ENCODE measurements at places on chromosomes 1 and 21.

GRCh38 chr1:220432408-220432807 lies 95.5 kb upstream of the MARK1 start:
- DNase-seq, result no peak

GRCh38 chr1:31428436-31429221 lies 15.6 kb downstream of the SERINC2 start:
- DNase-seq, result no peak

GRCh38 chr1:61310057-61310456 lies 227.7 kb downstream of the NFIA start:
- DNase-seq, result no peak

GRCh38 chr1:89361681-89362080 lies 2.2 kb upstream of the GBP6 start:
- DNase-seq, result no peak

DNA sequence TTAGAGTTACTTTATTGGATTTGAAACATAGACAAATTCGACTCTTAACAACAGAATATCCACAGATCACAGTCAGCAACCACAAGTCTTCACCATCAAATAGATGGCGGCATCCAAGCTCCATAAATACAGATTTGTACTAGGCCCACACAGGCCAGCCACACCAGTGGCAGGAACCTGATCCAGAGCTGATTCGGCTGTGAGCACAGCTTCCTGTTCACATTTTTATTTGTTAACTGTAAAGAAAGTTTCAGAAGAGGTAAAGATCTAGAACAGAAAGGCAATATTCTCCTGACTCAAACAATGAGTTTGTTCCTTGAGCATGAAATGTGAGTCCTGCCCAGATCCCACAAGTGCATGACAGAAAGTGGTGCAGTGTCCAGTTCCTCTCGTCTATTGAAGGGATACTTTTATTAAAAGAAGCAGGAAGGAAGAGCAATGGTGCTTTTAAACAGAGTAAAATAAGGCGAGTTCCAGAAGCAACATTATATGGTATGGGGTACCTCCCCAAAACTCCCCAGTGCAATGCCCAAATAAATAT lies 205.8 kb downstream of the SLC45A1 start:
- no peak for DNase-seq

DNA sequence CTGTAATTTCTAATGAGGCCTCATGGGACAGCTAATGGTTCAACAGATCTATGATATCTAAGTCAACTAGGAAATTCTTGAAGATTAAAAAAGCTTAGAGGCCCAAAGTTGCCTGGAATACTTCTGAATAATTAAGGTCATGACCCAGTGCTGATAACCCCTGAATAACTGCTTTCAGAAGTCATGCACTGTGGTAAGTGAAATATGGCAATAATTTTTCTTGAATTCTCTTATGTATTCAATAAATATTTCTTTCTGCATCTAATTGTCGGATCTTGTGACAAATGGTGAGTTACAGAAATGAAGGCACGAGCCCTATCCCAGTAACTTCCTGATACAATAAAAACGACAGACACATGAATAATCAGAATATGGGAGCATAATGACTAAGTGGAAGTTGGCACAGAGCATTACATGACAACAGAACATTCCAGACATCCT lies 219.3 kb upstream of the GREM2 start:
- DNase-seq, result no peak

DNA sequence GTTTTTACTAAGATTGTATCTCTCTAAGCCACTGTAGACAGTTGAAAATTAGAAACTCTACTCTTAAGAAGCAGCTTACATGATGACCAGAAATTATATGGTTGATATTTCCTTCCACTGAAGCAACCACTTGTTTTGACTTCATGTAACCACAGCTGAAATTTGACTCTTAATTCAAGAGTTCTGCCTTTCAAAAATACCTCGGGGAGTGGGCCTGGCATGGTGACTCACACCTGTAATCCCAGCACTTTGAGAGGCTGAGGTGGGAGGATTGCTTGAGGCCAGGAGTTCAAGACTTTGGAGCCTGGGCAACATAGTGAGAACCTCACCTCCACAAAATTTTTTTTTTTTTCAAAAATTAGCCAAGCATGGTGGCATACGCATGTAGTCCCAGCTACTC lies 4.3 kb downstream of the AMPD1 start:
- DNase-seq, result no peak

DNA sequence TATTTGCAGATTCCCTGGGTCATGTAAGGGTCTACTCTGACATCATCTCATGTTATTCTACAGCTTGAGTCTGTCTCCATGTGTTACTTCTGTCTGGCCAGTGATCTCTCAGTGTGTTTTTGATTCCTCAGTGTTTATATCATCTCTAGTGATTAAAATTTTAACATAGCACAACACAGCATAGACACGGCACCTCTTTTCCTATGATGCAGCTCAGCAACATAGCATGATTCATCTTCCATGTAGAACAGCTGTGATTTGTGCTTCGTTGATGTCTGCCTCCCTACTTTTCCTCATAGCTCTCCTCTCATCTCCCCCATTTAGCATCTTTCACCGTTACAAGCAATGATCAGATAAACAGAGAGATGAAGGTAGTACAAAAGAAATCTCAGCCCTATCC lies 163.9 kb upstream of the DPT start:
- DNase-seq, result no peak

- DNase-seq, result no peak
Measured at GRCh38 chr1:163054181-163054591, 15.0 kb upstream of the RGS4 start.

DNA sequence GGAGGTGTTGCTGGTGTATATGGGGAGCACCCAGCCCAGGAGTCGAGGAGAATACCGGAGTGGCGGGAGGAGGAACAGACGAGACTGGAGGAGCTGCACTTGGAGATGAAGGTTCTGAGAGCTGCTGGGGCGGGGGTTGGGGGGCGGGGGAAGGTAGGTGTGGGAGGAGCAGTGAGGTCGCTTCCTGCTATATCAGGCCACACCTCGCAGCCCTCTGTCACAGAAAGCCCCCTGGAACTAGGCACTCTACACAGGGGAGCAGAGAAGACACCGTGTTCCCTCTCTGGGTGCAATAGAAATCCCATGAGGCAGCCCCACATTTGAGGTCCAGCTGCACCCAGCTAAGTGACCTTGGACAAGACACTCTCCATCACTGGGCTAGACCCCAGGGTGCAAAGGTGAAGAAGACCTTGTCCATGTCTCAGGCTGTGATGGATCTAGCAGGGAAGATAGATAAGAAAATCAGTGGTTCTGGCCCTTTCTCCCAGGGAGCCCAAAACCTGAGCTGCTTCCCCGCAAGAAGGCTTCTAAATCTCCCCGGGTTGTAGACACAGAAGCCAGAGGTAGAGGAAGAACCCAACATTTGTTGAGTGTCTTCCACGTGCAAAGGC lies 155.8 kb upstream of the EDN2 start:
- DNase-seq, result no peak

DNA sequence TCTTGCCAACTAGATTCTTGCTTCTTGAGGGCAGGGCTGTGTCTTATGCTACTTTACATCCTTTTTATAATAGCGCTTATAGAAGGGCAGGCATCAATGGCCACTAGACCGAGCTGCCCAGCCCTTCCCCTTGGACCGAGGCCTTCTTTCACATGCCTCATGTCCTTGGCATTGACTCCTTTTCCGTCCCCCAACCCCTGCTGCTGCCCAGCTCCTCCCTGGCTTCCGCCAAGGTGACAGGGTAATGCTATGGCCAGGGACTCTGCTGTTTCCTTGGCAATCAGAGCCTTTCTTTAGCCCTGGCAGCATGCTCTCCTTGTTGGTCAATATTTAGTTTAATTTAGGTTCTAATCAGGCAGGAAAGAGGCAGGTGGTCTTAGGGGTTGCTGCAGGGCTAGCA lies 48.2 kb downstream of the DDX20 start:
- no peak for DNase-seq

DNA sequence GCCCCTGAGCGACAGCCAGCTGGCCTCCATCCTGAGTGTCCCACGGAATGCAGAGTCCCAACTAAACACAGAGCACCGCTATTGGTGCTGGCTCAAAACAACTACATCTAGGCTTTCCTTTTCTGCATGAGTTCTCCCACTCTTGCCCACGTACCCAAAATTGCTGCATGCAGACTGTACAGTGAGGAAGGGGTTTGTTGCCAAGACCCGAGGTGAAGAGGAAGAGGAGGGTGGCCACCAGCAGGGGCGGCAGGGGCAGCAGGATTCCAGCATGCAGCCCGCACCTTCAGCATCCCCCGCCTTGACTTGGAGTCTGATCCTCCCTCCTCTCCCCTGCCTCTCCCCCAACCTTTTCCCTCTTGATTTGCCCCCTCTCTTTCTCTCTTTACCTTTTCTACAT lies 8.0 kb downstream of the S100A9 start:
- no peak for DNase-seq
